ENCODE measurements at places on chromosomes 1 and 21.

DNA sequence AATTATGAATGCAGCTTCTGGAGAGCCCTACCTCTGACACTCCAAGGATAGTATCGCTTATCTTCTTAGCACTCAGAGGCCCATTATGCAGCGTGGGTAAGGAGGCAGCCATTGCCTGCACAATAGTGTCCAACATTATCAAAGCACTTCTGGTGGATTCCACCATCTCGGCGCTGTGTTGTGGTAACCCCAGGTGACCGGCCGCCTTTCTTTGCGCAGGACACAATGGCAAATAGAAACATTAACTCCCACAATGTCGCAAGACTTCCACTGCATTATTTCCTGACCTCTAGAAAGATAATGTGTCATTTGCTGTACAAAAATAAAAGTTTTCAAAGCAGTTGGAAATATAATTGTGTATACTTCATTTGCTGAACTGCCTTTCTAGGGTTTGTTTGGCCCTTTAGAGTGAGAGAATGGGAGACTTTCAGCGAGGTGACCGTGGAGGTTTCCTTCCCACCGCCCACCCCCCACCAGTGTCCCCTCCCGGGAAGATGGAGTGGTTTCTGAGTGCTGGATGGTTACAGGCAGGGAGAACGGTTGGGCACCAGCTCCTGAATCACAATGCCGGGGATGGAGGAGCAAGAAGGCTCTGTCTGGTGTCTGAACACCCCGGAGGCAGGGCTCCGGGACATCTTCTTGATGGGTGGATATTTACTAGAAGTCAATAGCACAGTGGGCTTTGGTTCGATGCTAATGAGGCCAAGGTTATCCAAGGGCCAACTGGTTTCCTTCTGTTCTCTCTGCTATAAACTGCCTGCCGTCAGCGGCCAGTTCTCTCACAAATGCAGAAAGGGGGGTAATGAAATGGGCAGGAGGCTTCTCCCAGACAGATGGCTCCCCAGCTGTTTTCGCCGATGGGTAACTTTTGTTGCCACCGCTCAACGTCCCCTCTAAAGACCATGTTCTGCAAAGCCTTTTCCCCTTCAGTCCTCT, 215.4 kb upstream of the PROX1 start:
- no peak for DNase-seq

DNA sequence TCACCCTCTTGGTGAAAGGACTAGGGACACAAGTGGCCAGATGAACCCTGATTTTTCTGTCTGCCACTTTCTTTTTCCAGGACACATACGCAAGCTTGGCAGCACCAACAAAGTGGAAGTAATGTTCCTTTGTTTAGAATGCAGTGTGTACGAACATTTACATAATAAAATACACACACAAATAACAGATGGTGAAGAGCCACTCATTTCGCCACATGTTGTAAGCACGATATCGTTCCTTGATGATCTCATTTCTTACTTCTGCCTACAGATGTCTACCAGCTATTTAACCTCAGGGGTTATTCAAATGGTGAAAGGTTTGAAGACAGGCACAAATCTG, 670.2 kb upstream of the CXADR start:
- DNase-seq = no peak

DNA sequence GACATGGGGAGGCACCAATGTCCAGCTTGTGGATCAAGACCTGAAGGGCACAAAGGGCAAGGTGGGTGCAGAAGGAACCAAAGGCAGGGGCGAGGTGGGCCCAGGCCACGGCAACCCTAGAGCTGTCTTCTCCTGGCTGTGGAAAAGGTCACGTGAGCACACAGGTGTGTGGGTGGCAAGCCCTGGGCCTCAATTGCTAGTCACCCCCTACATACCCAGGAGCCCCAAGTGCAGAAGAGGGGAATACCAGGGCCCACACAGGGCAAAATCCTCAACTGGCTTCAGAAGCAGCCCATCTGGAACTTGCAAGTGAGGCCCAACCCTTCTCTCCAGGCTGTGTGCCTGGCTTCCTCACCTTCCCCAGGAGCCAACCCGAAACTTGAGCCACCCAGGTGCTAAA, 25.6 kb downstream of the ZBTB17 start:
- DNase-seq = no peak

DNA sequence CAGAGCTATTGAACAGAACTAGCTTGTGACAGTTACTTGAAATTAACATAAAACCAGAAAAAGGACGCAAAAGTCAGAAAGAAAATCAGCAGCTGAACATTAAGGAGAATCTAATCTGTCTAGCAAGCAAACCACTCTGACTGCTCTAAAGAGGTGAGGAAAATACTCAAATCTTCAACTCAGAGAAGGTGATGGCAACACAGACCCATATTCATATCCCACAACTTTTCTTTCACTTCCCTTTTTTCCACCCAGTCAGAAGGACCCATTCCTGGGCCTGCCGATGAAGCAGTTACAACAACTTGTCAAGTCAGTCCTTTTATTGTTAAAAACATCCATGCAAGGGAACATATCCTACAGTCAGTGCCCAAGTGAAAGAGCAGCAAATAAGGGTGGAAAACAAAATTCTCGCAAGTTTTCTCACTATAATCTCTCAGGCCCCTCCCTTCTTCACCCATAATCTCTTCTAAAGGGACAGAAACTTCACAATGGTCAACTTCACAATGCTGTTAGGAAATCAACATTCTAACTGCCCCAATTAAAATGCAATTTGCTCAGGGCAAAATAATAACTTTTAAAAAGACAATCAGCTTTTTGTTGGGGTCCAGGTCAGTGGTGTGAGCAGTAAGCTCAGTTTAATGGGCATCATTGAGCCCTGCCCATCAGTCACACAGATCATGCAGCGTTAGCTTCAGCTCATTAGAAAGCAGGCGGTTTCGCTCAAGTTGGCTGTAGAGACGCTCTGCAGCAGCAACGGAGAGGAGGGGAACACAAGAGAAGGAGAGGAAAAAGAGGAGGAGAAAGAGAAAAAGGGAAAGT, 3.6 kb upstream of the NUP210L start:
- DNase-seq = no peak

GRCh38 chr1:39940980-39941871, 13.7 kb upstream of the MFSD2A start:
- no peak for DNase-seq
